ENCODE measurements at places on chromosomes 16 and 17. TPM values are rescaled to one million over a fixed set of nuclear protein-coding genes. Genes with fewer than 3 reads are reported as not detected.

DNA sequence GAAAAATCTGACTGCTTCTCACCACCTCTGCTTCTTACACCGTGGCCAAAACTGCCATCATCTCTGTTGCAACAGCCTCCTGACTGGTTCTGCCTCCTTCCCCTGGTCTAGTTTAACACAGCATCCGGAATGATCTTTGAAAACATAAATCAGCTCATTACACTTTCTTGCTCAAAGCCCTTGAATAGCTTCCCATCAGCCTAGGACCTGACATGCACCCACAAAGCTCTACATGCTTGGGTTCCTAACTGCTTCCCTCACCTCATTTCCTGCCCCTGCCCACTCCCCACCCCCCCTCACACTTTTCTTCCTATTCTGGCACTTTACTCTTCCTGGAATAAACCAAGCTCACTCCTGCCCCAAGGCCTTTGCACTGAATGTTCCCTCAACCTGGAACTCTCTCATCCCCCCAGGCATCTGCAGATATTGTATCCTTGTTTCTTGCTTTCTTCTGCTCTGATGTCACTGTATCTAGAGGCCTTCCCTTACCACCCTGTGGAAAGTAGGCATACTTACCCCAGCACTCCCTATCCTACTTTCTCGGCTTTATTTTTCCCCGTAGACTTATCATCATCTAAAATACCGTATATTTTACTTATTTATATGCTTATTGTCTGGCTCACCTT is 112.4 kb downstream of the FTO start:
- no peak overlapping the region for H3K27ac ChIP-seq
- no peak overlapping the region for H3K4me3 ChIP-seq
- no peaks in the 10 kb centered on the region for H3K27me3 ChIP-seq
- peaks cover 8% of the 10 kb centered on the region for H3K4me1 ChIP-seq
- DNase-seq: no peak
- peaks cover 32% of the 10 kb centered on the region for H3K36me3 ChIP-seq

DNA sequence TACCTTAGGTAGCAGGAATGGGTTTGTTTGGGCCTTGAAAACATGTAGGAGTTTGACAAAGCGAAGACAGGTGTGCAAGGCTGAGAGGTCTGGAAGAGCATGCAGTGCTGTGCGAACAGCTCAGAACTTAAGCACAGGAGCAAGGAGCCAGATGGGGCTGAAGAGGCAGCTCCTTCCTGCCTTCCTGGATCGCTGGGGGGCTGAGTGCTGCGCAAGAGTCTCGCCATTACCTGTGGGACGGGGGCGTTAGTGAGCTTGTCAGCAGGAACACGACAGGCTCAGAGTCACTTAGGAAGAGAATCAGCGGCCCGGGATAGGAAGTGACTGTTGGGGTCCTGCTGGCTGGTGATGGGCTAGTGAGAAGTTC is 464 bp upstream of the MRM1 start:
- peaks cover 31% of the 10 kb centered on the region for H3K4me1 ChIP-seq
- peaks cover 17% of the 10 kb centered on the region for H3K36me3 ChIP-seq
- peak overlapping the region; percentile 89 for H3K4me3 ChIP-seq
- H3K27ac ChIP-seq: peak overlapping the region; percentile 92
- peak; percentile 61 for DNase-seq
- no peaks in the 10 kb centered on the region for H3K27me3 ChIP-seq

- peaks cover 3% of the 10 kb centered on the region for H3K36me3 ChIP-seq
- H3K4me1 ChIP-seq: peaks cover 4% of the 10 kb centered on the region
- H3K27me3 ChIP-seq: no peaks in the 10 kb centered on the region
- no peak overlapping the region for H3K4me3 ChIP-seq
Measured at GRCh38 chr17:51486091-51486490, 225.7 kb downstream of the UTP18 start.

- peak; percentile 67 for DNase-seq
- no peaks in the 10 kb centered on the region for H3K27me3 ChIP-seq
- no peak overlapping the region for H3K27ac ChIP-seq
- no peaks in the 10 kb centered on the region for H3K4me1 ChIP-seq
Measured at GRCh38 chr16:87416826-87417527, 24.8 kb downstream of the MAP1LC3B start.

STX1B gene
- total RNA-seq: 1.3 TPM

DNA sequence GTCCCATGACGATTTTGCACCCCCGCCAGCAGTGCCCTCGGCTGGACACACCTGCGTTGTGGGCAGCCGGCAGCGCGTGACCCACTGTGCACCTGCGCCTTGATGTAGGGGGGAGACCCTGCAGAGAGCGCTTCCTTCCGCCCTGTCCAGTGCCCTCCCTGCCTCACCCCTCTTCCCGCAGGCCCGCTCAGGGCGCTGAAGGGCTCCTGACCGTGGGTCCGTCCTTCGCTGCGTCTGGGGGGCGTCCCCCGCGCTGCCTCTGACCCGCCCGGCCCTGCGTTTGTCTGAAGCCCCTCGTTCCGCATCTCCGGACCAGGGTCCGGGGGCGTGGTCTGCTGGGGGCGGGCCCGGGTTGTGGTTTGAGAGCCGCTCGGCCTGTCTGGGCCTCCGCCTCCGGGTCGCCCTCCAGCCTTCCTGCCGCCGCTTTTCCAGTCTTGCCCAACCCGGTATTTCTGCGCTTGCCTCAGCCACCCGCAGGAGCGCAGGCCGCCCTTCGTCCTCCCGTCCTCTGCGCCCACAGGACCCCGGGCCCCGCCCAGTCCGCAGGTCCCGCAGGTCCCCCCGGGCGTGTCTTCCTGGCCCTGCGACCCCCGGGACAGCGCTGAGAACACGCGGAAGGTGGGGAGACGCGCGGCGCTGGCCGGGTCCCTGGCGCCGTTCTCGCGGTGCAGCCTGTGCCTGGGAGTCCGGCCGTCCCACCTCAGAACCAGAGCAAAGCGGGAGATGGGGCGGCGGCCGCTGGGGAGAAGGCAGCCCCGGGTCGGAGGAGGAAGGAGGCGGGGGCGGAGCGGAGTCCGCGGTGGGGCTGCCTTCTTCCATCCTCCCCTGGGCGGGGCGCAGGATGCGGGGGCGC is 4.0 kb upstream of the IL17C start:
- H3K27me3 ChIP-seq: peaks cover 16% of the 10 kb centered on the region
- peaks cover 40% of the 10 kb centered on the region for H3K4me1 ChIP-seq
- no peak overlapping the region for H3K27ac ChIP-seq
- peak overlapping the region; percentile 56 for H3K4me3 ChIP-seq
- DNase-seq: peak; percentile 74
- peaks cover 19% of the 10 kb centered on the region for H3K36me3 ChIP-seq

CDRT15L2 gene
- not detected for total RNA-seq

SLC13A2 gene
- not detected for total RNA-seq

GRCh38 chr16:84739349-84740124 is 39.7 kb downstream of the USP10 start:
- no peak overlapping the region for H3K4me3 ChIP-seq
- H3K36me3 ChIP-seq: peaks cover 38% of the 10 kb centered on the region
- H3K27ac ChIP-seq: peak overlapping the region; percentile 19
- DNase-seq: no peak

DNA sequence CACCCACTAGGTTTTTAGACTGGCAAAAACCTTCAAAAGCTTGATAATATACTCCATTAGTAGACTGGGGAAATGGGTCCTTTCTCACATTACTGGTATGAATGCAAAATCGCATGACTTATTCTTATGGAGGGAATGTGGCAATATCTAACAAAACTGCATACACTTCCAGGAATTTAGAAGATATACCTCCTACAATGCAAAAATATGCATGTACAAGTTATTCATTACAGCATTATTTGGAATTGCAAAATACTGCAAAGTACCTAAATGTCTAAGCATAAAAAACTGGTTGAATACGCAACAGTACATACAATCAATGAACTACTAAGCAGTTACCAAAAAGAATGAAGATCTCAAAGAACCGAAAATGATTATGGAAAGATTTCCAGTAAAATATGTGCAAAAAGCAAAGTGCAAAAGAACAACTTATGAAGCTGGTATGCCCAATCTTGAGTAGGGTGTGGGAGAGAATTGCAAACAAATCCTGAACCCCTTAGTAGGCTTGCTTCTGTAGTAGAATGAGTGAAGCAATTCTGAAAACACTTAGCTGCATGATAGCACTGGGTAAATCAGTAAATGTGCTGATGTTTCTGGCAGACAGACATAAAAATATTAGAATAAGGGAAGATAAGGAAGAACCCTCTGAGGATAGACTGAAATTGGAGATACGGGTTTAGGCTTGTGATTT is 180.1 kb downstream of the PARN start:
- no peak for DNase-seq
- H3K27ac ChIP-seq: no peak overlapping the region
- H3K4me1 ChIP-seq: no peaks in the 10 kb centered on the region
- H3K27me3 ChIP-seq: no peaks in the 10 kb centered on the region
- H3K36me3 ChIP-seq: peaks cover 3% of the 10 kb centered on the region

GRCh38 chr16:66515596-66516508 is 34.1 kb downstream of the TK2 start:
- H3K4me3 ChIP-seq: peak overlapping the region; percentile 65
- H3K27me3 ChIP-seq: no peaks in the 10 kb centered on the region
- H3K36me3 ChIP-seq: peaks cover 1% of the 10 kb centered on the region
- DNase-seq: peak; percentile 66
- H3K27ac ChIP-seq: peak overlapping the region; percentile 92

DNA sequence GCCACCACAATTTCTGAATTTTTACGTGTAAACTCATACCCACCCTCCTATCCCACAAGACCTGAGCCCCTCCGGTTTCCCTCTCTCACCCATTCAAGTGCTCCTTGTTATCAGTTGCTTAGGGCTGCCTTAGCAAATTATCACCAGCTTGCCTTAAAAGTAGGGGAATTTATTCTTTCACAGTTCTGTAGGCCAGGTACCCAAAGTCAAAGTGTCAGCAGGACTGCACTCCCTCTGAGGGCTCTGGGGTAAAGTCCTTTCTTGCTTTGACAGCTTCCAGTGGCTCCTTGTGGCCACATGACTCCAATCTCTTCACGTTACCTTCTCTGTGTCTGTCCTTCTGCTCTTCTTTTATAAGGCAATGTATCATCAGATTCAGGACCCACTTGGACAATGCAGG is 7.9 kb upstream of the TMEM220 start:
- peaks cover 4% of the 10 kb centered on the region for H3K27me3 ChIP-seq
- no peak overlapping the region for H3K27ac ChIP-seq
- no peak overlapping the region for H3K4me3 ChIP-seq
- no peaks in the 10 kb centered on the region for H3K36me3 ChIP-seq
- DNase-seq: no peak

- no peaks in the 10 kb centered on the region for H3K27me3 ChIP-seq
- peaks cover 74% of the 10 kb centered on the region for H3K4me1 ChIP-seq
- peaks cover 34% of the 10 kb centered on the region for H3K36me3 ChIP-seq
- H3K4me3 ChIP-seq: peak overlapping the region; percentile 64
Measured at GRCh38 chr17:75249564-75249963, 11.8 kb downstream of the GGA3 start.

- peak within 1 kb of the TSS; percentile 63 for H3K4me3 ChIP-seq
- H3K27me3 ChIP-seq: peaks cover 13% of the 10 kb centered on the region
Measured at GRCh38 chr17:50129728-50130558, at the start of gene SAMD14. SAMD14 (minus strand) TSS chr17:50130160; CDS start chr17:50124959, 5,201 bp downstream.

DNA sequence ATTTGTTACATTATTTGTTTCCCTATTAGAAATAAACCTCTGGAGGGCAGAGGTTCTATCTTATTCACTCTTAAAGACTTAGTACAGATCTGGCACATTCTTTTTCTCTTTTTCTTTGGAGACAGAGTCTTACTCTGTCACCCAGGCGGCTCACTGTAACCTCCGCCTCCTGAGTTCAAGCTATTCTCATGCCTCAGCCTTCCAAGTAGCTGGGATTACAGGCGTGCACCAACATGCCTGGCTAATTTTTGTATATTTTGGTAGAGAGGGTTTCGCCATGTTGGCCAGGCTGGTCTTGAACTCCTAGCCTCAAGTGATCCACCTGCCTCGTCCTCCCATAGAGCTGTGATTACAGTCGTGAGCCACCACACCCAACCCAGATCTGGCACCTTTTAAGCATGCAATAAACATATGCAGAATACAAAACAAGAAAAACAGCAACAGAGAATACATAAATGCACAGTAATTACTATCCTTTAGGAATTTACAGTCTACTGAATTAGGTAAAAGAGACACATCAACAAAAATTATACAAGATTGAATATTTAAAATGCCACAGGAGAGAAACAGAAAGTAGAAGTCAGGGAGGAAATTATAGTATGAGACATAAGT is 52.1 kb downstream of the GPATCH8 start:
- H3K27ac ChIP-seq: no peak overlapping the region
- no peak for DNase-seq
- peaks cover 4% of the 10 kb centered on the region for H3K4me1 ChIP-seq
- no peak overlapping the region for H3K4me3 ChIP-seq

- H3K4me3 ChIP-seq: no peak overlapping the region
- H3K27ac ChIP-seq: no peak overlapping the region
- H3K36me3 ChIP-seq: peaks cover 11% of the 10 kb centered on the region
- no peaks in the 10 kb centered on the region for H3K27me3 ChIP-seq
- DNase-seq: no peak
- peaks cover 18% of the 10 kb centered on the region for H3K4me1 ChIP-seq
Measured at GRCh38 chr17:2034157-2034556, 4.2 kb downstream of the DPH1 start.

- peaks cover 65% of the 10 kb centered on the region for H3K4me1 ChIP-seq
- H3K36me3 ChIP-seq: peaks cover 8% of the 10 kb centered on the region
- H3K27me3 ChIP-seq: no peaks in the 10 kb centered on the region
- H3K27ac ChIP-seq: peak overlapping the region; percentile 73
- DNase-seq: peak; percentile 64
Measured at GRCh38 chr16:23869052-23869451, 33.3 kb downstream of the PRKCB start.

GRCh38 chr17:550041-550398 is 164.6 kb downstream of the VPS53 start:
- H3K36me3 ChIP-seq: peaks cover 43% of the 10 kb centered on the region
- H3K27ac ChIP-seq: no peak overlapping the region
- DNase-seq: no peak
- H3K4me3 ChIP-seq: no peak overlapping the region
- H3K4me1 ChIP-seq: peaks cover 6% of the 10 kb centered on the region

DNA sequence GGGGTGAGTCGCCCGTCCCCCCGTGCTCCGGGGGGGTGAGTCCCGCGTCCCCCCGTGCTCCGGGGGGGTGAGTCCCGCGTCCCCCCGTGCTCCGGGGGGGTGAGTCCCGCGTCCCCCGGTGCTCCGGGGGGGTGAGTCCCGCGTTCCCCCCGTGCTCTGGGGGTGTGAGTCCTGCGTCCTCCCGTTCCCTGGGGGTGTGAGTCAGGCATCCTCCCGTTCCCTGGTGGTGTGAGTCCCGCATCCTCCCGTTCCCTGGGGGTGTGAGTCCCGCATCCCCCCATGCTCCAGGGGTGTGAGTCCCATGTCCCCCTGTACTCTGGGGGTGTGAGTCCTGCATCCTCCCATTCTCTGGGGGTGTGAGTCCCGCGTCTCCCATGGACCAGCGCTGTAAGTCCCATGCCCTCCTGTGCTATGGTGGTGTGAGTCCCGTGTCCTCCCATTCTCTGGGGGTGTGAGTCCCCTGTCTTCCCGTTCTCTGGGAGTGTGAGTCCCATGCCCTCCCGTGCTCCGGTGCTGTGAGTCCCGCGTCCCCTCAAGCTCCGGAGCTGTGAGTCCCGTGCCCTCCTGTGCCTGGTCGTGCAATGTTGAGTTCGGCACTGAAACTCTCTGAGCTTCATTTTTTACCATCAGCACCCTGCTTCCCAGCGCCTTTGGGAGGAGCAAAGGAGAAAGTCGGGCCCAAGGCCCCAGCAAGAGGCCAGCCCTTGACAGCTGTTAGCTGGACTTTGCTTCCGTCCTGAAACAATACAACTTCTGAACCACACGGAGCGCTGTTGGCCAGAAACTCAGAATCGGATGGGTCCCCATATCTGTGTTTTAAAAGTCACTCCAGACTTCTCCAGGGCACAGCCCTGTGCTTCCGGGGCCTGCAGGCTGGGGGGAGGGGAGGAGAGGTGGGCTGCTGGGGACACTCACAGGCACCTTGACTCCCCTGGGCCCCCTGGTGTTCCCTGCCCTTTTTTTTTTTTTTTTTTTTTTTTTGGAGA is 11.5 kb upstream of the ZC3H18 start:
- no peak overlapping the region for H3K27ac ChIP-seq
- H3K27me3 ChIP-seq: peaks cover 4% of the 10 kb centered on the region
- H3K4me1 ChIP-seq: peaks cover 2% of the 10 kb centered on the region
- DNase-seq: peak; percentile 41

Data from activated CD4-positive, alpha-beta T cell treated with anti-CD3 and anti-CD28 coated beads for 36 hours (primary cell).